Ammon's horn (tissue), 1 donor: ENCODE measurements at places on chromosomes 2 and 18.

DNA sequence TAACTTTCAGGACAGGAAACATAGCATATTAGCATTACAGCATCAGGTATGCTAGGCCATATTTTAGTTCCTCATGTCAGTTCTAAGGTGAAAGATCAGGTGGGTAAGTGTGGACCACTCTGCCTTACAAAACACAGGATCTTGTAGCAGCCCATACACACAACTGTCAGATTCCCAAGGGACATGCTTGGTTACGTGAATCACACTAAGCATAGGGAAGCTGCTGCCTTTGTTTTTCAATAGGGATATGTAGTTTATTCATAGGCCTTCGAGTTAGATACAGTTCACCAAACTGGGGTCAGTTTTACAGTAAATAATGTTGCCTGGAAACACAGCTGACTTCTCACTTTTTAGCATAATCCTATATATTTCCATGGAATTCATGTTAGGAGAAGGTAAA, 116.1 kb upstream of the OTX1 start:
- DNase-seq, result no peak

GRCh38 chr18:55283309-55283708, 304.7 kb downstream of the TCF4 start:
- no peak for DNase-seq

GRCh38 chr18:77092104-77093066, 40.2 kb downstream of the MBP start:
- DNase-seq, result no peak

GRCh38 chr2:139142252-139142880, 362.2 kb upstream of the NXPH2 start:
- peak; percentile 4 for DNase-seq

DNA sequence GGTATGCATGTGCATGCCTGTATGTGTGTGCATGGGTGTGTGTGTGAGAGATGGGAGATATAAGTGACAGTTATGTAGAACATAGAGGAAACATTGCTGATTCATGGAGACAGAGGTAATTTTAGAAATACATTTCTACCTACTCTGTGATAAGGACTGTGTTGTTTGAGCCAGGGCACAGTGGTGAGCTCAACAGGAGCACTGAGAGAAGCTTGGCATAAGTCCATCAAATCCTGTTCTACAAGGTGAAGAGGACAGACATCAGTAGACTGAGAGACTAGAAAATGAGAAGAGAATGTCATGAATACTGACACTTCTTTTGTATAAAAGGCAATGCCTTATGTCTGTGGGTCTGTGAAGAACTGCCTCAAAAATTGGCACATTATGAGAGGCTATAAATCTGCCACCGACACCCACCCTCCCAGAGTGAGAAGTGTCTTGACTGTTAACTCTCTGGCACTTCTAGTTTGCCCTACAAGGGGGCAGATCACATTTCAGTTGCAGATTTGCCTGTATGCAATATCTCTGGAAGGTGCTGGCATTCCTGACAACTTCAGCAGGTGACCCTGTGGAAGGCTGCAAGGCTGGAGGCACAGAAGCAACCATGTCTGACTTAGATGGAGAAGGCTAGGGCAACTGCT, 962.3 kb upstream of the NRXN1 start:
- DNase-seq, result no peak

DNA sequence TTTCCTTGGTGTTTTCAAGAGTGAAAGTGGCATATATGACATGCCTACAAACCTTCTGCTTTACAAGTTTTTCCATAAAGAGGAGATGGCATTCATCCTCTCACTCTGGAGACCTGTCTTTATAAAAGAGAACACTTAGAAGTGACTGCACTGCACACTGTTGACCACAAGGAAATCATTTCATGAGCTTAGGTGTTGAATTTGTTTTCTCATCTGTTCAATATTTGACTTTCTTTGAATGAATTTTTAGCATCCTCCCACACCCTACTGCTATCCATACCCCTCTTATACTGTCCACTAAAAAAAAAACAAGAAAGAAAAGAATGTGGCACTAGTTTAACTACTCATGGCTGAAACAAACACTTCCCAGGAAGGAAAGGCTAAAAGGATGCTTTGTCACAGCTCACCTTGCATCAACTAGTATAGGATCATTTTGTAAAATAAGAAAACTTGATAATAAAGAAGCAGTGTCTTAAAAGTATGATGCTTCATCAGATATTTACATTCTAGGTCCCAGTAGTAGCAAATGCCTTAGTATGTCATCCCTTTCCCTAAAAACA, 83.0 kb downstream of the ACVR1 start:
- no peak for DNase-seq

DNA sequence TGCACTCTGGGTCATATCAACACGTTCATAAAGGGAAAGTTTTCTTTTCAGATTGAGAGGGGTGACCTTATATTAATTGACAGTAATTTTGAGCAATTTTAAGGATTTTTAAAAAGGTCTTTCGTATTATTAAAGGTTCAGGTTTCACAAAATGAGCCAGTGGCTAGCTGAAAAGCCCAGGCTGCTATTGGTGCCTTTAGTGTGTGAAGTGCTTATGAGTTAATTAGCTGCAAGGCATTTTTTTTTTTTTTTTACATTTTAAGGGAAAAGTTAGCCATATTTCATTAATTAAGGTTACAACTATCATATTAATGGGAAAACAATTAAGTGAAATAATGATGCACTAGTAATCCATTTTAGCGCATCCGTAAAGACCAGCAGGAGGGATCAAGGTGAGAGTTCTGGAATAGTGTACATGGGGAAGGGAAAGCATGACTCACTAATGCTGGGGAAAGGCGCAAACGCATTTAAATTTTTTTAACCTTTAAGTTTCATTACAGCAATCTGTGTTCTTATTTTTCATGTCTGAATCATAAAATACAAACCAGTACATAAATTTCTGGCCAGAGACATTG, 200.0 kb downstream of the ZNF407 start:
- no peak for DNase-seq

DNA sequence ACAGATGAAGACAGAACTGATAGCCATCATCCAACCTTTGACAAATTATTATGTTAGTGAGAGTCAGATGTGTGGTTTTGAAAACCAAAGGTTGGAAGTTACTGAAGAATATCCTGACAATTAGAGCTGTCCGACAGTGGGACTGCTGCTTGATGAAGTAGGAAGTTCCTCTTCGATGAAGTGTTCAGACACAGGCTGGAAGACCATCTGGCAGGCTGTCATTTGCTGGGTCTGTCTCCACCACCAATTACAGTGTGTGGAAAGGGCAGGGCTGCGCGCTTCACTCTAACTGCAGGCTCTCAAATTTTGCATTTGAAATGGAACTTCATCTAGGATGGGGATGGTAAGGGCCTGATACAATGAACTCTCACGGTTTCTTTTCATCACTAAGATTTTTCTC, 313.8 kb downstream of the PIK3C3 start:
- DNase-seq, result no peak

GRCh38 chr2:160255408-160255807, 55.3 kb upstream of the ITGB6 start:
- no peak for DNase-seq

DNA sequence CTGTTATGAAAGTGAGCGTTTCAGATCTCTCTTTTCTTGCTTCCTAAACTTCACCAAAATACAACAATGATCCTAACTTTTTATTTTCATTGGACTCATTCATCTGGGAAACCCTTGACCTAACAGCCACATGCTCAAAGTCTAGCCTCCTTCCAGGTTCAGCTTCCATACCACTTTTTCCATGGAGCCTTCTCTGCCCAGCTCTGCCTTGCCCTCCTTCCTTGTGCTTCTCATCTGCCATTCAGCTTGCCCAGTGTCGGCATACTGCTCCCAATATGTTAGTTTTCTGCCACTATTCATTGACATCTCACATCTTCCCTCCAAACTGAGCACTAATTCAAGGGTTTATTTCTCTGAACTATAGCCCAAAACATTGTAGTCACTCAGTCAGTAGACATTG, 214.7 kb downstream of the RAD51AP2 start:
- no peak for DNase-seq

GRCh38 chr18:22197668-22198067, 28.3 kb downstream of the GATA6 start:
- no peak for DNase-seq

DNA sequence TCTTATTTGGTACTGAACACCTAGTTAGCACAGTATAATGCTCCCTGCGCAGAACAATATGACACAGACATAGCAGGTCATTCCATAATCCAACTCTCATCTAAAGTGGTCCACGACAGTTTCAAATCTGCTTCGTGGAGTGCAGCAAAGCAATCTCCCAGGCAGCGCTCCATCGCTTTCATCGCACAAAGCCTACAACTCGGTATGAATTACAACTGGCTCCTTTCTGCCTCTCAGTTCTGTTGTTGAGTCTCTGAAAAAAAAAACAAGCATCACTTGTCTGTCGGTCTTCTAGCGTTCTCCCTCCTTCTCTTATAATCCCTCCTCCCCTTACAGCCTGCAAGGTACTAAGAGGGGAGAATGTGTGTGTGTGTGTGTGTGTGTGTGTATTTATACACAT, 123.5 kb downstream of the FIGN start:
- peak; percentile 31 for DNase-seq

DNA sequence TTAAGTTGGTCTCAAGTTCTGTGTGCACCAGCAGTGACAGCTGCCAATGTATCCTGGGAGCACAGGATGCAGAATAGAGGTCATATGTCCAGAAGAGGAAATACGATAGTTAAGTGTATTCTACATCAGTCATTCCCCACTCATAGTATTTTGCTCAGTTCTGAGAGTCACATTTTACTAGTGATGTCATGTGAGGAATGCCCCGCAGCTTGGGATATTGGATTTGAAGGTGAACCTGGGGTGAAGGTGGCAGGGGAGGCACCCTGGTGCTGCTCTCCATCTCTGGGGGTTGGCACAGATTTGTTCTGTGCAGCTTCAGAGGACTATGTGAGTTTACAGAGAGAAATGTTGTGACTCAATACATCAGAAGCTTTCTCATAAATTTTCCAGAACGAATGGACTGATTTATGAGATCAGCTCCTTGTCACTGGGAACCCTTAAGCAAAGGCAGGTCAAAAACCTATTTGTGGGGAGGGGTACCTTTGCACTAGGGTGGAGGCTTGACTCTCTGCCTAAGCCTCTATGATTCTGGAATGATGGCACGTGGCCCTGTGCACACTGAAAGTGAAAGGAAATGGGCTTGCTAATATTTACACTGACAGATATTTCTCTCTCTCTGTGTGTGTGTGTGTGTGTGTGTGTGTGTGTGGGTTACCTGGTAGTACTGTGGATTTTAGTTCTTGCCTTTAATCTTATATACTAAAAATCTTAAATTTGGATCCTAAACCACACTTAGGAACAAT, 95.9 kb downstream of the NEB start:
- no peak for DNase-seq

DNA sequence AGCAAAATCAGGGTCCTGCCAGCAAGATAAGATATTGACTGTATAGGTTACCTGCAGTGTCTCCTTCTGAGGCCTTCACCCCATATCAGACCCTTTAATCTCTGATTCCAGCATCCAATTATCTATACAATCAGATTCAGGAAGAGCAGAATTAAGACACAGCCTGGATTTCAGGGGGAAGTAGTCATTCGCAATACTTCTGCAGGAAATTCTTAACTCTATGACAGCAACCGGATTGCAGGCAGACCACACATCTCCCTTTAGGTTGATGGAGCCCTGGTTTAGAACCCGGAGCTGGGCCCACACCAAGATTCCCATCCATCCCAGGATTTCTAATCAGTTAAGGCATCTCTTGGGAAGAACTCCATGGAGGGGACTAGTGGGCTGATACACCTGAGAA, 9.5 kb downstream of the ARL4C start:
- no peak for DNase-seq

DNA sequence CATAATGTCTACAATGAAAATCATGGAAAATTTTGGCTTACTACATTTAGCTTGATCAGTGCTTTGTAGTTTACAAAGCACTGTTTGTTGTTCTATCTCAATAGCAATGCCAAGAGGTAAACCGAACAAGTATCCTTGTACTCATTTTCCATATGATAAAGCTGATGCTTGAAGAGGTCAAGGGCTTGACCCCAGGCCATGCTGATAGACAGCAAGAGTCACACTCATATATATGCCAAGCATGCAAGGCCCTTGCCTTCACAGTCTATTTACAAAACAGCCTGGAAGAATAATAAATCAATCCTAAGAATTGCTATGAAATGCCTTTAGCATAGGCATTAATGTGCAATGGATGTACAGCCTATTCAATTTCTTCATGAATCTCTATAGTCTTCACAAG, 71.8 kb downstream of the SLC8A1 start:
- no peak for DNase-seq

DNA sequence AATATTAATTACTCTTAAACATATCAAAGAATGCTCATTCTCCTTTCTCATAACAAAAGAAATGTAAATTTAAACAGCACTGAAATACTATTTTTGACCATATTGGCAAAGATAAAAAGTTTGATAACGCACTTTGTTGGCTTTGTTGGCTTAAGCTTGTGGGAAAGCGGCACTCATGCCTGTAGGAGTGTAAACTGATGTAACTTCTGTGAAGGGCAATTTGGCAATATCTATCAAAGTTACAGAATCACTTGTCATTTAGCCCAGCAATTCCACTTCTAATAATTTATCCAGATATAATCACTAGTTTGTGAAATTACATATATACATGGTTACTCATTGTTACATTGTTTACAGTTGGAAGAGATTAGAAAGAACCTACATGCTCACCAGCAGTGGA, 311.8 kb upstream of the STON1 start:
- no peak for DNase-seq

GRCh38 chr18:41754332-41754731, 200.7 kb upstream of the PIK3C3 start:
- no peak for DNase-seq

- DNase-seq, result no peak
Observed at GRCh38 chr18:72871091-72871490, 3.3 kb upstream of the NETO1 start.

DNA sequence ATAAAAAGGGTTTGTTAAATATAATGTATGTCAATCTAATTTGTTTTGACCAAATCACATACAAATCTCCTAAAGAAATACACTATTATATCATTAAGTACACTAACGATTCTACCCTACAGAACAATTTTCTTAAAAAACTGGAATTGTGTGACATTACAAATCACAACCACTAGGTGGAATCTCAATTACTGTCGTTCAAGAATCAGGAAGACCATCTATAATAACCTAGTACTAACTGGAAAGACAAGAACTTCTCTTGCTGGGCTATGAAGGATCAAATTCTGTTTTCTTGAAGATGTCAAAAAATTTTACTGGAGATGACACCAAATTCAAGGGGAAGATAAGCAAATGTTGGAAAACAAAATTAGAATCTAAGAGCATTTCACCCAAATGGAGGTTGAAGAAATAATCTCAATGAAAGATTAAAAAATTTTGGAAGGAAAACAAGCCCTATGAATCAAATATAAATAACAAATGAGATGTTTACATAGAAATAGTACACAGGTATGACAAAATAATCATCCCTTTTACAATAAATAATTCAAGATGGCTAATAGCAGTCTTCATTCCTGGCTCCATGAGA, 110.9 kb downstream of the STK39 start:
- DNase-seq, result peak; percentile 31
